ENCODE measurements at places on chromosomes 3 and 15.

GRCh38 chr3:46987743-46988401 is 8.4 kb downstream of the NBEAL2 start:
- DNase-seq, result no peak

- DNase-seq, result no peak
Measured at GRCh38 chr3:76049776-76050175, 264.4 kb upstream of the ZNF717 start.

- DNase-seq, result no peak
Measured at GRCh38 chr15:49823987-49824774, 203.3 kb downstream of the DTWD1 start.

- no peak for DNase-seq
Measured at GRCh38 chr3:39879581-39879980, 70.2 kb downstream of the MYRIP start.

GRCh38 chr15:66580643-66581042 is 14.8 kb upstream of the LCTL start:
- no peak for DNase-seq

- no peak for DNase-seq
Measured at GRCh38 chr3:64398476-64398875, 173.2 kb upstream of the PRICKLE2 start.

DNA sequence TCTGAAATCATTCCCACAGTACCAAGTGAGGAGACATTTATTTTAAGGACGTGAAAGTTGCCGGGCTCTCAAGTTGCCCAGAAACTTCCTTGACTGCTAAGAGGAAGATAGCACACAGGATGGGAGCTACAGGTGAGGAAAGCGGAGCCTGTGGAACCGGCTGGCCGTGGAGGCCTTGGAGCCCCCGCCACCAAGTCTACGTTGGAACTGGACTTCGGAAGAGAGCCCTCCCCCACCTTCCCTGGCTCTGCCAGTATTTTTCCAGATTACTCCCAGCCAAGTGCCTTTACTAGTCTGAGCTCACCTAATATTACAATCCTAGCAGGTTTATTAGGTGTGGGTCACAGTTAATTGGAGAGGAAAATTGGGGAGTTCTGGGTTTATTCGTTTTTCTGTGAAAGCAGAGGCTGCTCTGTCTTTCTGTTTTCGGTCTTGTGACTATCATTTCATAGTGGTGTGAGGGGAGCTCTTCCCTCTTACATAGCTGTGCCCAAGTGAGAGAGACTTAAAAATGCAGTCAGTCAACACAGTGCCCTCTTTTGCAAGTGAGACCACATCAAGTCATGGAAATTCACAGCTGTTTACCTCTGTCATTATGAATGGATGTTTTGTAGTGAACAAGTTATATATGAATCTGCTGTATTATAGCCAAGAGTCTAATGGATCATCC is 6.8 kb downstream of the BOC start:
- DNase-seq, result no peak

DNA sequence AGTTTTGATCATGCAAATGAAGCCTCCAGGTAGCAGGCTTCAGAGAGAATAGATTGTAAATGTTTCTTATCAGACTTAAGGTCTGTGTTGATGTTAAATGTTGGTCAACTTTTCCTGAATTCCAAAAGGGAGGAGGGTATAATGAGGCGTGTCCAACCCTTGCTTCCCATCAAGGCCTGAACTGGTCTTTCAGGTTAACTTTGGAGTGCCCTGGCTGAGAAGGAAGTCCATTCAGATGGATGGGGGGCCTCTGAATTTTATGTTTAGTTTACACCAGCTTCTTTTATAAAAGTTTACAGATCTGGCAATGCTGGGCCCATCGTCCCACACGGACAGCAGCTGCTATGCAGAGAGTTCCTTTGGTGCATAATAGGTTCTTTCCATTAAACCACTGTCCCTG is 8.9 kb downstream of the CCDC13 start:
- DNase-seq, result no peak

- no peak for DNase-seq
Measured at GRCh38 chr3:30333903-30334302, 272.5 kb upstream of the TGFBR2 start.

- DNase-seq, result no peak
Measured at GRCh38 chr3:149332227-149332765, 1.1 kb downstream of the TM4SF18 start.

DNA sequence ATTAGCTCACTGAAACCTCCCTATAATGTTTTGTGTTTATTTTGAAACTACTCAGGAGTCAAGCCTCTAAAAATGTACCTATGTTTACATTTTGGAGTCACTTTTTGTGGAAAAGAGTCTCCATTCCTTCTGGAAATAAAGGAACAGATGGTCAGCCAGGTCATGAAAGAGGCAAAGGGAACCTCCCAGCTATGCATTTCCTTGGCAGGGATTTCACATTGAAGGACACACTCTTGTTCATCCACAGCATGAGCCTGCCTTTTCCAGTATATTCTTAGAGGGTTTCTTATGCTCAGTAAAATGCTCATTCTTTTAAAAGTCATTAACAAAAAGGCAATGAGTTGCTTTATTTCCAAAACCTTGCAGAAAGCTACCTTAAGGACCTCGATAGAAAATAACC is 20.8 kb downstream of the STAC start:
- DNase-seq, result no peak
